Right renal cortex interstitium (tissue), 3 donors: ENCODE measurements at places on chromosomes 16 and 17.

- no peak for DNase-seq
Observed at GRCh38 chr17:16962804-16963203, 9.1 kb downstream of the TNFRSF13B start.

- DNase-seq = no peak
Observed at GRCh38 chr17:42980766-42981397, 517 bp downstream of the RUNDC1 start.

DNA sequence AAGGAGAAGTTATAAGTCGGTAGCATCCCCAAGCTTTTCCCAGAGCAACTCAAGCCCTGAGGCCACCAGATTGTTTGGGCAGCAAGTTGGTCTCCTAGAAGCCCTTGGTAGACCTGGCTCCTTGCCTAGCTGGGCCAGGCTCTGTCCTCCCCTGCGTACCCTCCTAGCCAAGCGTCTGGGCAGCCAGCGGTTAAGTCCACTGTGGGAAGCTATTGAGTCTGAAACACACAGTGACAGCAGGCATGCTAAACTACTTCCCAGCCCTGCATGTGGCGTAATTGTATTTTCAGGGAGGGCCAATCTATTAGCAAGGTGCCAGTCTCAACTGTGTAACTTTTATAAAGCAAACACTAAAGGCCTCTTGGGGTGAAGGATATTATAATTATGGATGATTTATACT is 419.1 kb upstream of the RBFOX1 start:
- DNase-seq = no peak

- DNase-seq = no peak
Observed at GRCh38 chr16:72805486-72805885, 242.4 kb downstream of the ZFHX3 start.

- DNase-seq = no peak
Observed at GRCh38 chr16:27430923-27431484, 29.0 kb downstream of the IL21R start.

GRCh38 chr16:27223226-27223610 is 19.9 kb downstream of the KDM8 start:
- DNase-seq = no peak

DNA sequence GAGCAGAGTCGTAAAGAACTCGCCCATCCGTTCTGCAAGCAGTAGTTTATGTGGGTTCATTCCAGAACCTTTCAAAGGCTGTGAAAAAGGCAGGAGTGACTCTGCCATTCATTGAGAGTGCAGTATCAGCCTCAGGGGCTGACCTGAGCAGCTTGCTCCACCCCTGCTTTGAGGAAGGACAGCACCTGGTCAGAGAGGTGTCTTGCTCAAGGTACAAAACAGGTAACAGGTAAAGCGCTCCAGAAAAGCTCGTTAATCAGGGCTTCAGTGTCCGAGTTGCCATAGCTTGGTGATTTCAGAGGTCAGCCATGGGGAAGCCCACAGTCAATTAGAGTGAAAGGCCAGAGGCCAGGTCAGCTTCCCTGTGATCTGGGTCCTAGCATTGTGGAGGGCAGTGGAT is 251.1 kb downstream of the ABCC12 start:
- DNase-seq = no peak

DNA sequence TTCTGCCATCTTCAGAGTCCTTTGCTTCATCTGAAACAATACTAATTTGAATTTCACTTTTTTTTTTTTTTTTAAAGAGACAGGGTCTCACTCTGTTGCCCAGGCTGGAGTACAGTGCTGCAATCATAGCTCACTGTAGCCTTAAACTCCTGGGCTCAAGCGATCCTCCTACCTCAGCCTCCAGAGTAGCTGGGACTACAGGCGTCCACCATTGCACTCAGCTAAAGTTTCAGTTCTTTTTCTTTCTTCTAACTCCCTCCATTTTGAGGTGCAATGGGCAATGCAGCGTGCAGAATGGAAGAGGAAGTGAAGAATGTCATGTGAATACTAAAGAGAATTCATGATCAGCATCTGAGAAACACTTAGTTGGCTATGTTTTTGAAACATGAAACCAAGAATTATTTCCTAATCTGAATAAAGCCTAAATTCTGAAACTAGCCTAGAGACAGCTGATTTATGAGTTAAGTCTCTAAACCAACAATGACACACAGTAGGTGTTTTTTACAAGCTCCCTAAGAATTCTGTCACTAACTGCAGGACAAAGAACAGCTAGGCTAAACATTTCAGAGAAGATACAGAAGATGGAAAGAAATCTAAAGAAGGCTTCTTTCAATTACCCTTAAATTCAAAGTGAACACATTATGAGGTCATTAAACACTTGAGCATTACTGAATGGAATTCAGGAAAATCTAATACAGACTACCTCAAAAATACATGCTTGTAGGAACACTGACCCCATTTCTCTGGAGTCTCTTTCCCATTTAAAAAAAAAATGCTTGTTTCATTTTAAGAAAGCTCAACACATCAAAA is 21.0 kb downstream of the SNN start:
- DNase-seq = no peak

GRCh38 chr17:66813296-66813695 is 21.6 kb upstream of the CACNG5 start:
- DNase-seq = no peak

DNA sequence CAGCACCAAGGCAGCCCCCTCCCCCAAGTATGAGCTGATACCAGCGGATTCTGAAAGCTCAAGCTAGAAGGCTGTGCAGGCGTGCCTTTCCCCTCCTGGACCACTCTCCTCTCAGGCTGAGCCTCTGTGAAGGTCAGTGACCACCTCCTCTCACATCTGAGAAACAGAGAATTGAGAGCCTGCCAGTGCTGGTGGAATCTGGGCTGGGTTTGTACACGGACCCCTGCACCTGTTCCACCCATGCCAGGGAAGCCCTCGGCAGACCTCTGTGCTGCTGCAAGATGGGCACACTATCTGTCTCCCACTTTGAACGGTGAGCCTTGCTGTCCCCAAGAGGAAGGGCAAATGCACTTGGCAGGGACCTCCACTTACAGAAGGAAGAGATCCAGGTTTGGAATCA is 54.7 kb upstream of the SDK2 start:
- no peak for DNase-seq

DNA sequence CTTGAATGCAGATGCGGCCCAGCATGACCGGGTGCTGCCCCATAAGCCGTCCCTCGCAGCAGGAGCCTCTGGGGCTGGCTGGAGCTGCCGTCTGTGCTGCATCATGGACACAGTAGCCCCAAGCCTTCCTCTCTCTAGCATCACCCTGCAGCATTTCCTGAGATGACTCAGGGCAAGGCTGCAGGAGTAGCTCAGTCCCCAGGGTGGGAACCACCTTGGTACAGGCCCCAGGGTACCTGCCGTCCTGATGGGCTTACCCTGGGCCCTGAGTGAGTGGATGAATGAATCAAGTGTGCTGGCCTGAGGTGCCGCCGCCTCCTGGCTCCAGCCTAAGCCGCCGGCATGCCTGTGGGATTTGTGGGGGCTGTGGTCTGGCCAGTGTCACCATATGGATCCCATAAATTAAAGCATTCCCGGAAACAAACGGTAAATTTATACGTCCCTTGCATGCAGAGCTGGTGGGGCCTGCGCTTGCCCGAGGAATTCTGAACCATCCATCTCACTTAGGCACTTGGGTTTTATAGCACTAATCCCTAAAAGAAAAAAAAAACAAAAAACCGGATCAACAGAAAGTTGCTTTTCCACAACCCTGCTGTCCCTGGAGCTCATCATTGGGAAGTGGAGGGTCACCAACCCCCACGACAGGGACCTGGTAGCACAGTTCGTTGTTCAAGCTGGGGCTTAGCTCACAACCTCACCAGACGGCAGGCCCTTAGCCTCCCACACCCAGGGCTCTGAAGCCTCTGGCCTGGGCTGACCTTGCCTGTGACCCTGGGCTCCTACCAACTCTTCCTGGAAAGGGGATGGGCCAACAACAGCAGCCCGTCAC is 242.6 kb upstream of the CIBAR2 start:
- no peak for DNase-seq

DNA sequence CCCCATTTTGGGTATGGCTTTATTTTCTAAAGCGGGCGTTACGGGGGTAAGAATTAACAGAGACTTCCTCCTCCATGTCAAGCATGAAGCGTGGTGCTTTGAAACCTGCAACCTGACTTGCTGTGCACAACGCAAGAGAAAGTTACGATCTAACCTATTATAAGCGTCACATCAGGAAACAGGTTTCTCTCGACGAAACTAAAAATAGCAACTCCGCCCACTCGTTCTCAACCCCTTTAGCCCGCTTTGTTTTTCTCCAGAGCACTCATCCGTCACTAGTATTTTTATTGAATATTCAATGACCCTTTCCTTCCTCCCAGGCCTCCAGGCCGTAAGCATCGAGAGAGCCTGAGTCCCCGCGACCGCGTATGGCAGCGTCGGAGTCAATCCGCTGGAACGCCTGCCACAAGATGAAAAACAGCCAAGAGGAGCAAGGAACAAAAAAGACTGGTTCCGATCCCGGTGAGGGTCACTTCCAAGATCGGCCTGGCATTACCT is 555 bp downstream of the NUP88 start:
- DNase-seq = no peak

- no peak for DNase-seq
Observed at GRCh38 chr17:74368341-74369081, 1.2 kb downstream of the GPR142 start.

GRCh38 chr16:8530752-8531384 is 59.4 kb downstream of the TMEM114 start:
- no peak for DNase-seq

- DNase-seq = no peak
Observed at GRCh38 chr17:9553596-9553995, 22.0 kb downstream of the STX8 start.

DNA sequence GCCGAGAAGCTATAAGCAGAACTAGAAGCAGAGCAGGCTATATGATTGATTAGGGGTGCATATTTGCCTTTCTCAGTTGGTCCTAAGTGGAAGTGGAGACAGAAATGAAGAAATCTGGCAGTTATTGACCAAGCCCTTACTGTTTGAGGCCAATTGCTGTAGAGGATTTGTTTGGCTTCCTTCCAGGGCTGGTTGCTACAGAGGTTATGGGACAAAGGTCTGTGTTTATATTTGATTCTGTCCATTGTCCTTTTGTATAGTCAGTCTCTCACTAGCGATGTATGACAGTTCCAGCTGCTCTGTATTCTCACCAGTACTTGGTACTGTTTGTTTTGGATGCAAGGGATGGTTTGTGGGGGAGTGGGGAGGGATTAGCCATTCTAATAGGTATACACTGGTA is 7.3 kb upstream of the ALOX15 start:
- DNase-seq = no peak

- no peak for DNase-seq
Observed at GRCh38 chr17:4162775-4163466, 19.9 kb downstream of the CYB5D2 start.

GRCh38 chr16:86712158-86713009 is 134.0 kb downstream of the FOXL1 start:
- no peak for DNase-seq

DNA sequence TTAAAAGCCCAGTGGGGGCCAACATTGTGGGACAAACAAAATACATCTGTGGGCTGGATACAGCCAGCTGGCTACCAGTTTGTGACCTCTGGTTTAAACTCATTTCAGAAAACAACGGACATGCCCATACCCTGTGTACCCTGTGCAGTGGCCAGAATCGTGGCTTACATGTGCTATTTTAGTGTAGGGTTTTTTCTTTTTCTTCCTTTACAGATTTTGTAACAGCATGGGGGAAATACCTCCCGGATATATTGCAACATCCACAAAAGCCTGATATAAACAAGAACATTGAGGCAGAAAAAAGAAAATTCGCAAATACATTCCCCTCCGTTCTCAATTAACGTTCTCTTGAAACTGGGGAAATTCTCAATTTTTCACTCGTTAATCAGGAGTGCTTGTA is 7.3 kb downstream of the HS3ST4 start:
- no peak for DNase-seq

GRCh38 chr16:72956124-72957064 is 91.5 kb downstream of the ZFHX3 start:
- no peak for DNase-seq

GRCh38 chr16:63995025-63995424 is 1126.8 kb downstream of the CDH11 start:
- DNase-seq = no peak

- no peak for DNase-seq
Observed at GRCh38 chr16:55824473-55825000, 8.4 kb downstream of the CES1 start.
